ENCODE measurements at places on chromosomes 7 and 10.
A peak's percentile ranks its signal among the peaks of the same experiment; 100 is the strongest.

DNA sequence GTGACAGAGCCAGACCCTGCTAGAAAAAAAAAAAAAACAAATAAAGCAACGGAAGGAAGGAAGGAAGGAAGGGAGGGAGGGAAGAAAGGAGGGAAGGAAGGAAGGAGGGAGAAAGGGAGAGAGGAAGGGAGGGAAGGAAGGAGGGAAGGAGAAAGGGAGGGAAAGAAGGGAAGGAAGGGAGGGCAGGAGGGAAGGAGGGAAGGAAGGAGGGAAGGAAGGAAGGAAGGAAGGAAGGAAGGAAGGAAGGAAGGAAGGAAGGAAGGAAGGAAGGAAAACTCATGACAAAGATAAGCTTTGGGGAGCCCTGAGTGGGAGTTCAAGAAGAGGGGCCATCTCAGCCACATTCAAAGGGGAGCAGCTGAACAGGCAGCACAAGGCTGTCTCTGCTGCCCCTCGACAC lies 124.7 kb upstream of the MGMT start:
- no peak for DNase-seq

DNA sequence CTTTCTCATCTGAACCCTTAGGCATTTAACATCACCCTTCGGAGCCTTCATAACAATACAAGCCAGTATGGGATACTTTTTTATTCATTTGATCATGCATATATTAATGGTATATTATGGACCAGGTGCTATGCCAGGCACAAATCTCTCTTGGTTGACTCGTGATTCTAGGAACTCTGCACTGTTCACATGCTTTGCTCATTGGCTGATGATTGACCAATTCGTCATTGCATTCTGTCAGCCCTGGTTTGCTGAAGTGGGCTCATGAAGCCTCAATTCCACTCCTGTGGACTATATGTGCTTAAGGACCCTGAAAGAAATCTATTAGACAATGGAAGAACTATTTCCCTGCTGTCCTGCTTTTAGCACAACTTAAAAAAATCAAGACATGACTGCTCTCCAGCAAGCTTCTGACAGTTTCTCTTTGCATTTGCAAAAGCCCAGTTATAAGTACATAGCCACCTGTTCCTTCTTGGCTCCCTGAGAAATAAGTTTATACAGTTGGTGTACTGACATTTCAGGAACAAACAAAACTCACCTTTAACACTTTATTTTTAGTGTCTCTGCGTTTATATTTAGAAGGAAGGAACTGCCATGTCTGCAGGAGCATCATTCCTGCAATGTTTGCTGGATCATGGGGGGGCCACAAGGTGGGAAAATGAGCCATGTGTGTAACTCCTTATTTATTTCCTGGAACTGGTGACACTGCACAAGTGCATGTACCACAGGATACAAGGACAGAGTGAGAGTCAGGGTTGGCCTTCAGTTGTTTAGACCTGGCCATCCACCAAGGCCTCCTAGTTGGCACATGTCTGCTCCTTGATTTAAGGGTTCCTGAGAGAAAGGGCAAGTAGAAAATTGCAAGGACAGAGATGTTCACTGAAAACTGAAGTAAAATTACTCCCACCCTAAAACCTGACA lies 146.0 kb upstream of the NAMPT start:
- DNase-seq: peak; percentile 39

- DNase-seq: peak; percentile 82
Observed at GRCh38 chr7:101927802-101928201, 110.4 kb downstream of the CUX1 start.

DNA sequence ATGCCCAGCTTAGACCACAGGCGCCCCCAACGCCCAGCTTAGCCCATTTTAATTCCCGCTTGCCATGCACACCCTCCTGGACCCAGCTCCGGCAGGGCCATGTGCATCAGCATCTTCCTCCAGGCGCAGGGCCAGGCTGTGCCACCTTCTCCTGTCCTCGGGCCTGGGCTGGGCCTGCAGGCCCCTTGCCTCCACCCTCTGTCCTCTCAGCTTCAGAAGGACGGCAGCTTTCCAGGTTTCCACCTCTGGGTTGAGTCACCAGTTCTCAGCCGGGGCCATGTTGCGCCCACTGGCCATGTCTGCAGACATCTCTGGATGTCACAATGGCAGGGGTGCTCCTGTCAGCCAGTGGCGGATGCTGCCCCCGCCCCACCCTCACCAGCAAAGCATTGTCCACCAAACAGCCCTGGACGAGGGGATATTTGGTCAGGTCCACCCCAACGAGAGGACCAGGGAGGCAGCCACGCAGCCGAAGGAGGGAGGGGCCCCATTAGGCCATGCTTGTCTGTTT lies 59.1 kb upstream of the NKX6-2 start:
- DNase-seq: no peak

DNA sequence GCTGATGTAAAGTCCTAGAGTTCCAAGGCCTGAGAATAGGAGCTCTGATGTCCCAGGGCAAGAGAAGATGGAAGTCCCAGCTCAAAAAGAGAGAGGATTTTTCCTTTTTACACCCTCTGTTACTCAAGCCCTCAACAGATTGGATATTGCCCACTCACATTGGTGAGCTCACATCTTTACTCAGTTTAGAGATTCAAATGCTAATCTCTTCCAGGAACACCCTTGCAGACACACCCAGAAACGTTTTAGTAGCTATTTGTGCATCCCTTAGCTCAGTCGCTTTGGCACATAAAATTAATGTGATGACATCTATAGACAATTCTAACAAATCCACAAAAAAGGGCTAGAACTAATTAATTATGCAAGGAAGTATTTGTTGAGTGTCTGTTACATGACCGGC lies 27.1 kb downstream of the ARMC3 start:
- DNase-seq: no peak

DNA sequence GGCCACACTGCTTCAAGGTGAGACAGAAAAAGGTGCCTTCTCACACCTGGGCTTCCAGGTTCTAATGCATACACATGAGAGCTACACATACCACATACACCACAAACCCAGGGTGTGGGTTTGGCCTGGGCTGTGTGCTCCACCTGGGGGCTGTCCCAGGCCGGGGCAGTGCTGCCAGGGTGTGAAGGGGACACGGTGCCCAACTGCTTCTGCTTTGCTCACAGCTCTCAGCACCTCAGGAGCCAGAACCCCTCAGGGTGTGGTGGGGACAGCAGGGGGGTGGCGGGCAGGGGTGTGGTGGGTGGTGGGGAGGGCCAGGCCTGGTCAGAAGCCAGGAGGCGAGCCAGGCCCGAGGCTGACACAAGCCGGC lies 51.1 kb downstream of the TMEM209 start:
- DNase-seq: no peak

- DNase-seq: no peak
Observed at GRCh38 chr7:45123913-45124710, 12.6 kb upstream of the TBRG4 start.

GRCh38 chr10:69911613-69912528 lies 110.2 kb downstream of the COL13A1 start:
- DNase-seq: no peak

DNA sequence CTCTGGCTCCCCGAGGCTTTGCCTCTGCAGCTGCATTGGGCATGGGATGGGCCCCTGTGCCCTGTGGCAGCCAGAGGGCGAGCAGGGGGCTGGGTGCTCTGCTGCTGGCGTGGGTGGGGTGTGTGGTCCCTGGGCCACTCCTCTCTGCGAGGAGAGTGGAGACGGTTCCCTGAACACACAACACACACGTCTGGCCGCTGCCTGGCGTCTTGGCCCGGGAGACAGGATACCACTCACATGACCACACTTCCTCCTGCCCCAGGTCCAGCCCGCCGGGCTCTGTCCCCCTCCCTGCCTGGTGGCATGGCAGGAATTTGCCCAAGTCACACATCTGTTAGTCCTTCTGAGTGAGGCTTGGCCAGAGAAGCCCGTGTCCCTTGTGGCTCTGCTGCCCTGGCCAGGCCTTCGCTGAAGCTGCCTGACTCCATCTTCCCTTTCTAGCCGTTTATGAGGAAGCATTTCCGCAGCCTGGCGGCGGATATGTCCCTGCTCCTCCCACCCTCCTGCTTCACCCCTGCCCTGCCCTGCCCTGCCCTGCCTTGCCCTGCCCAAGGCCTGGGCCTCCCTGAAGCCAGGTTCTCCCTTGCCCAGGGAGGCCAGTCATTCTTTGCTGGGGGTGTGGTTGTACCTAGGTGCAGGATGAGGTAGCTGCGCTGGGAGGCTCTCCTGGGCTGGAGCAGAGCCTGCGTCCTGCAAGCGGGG lies 3.0 kb downstream of the BRI3 start:
- peak; percentile 85 for DNase-seq

- no peak for DNase-seq
Observed at GRCh38 chr10:115514895-115515294, 421.7 kb downstream of the ATRNL1 start.

DNA sequence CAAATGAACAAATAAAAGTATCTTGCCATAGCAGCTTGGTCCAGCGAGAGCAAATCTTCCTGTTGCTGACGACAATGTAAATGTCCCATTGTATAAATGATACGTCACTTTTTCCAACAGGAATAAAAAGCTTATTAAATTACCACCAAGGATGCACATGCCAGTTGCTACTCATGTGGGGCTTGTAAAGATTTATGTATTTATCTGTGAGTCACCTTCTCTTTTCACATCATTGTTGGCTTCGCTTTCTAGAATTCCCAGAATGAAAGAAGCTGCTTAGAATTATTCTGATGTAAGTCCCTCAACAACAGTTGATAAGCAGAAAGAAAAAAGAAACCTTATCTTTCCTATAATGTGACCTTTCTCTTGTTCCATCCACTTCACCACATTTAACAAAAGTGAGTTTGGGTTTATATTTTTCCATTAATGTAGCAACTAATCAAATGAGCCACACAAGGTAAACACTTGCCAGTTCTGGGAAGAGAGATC lies 22.4 kb downstream of the DNAJC12 start:
- DNase-seq: peak; percentile 65

DNA sequence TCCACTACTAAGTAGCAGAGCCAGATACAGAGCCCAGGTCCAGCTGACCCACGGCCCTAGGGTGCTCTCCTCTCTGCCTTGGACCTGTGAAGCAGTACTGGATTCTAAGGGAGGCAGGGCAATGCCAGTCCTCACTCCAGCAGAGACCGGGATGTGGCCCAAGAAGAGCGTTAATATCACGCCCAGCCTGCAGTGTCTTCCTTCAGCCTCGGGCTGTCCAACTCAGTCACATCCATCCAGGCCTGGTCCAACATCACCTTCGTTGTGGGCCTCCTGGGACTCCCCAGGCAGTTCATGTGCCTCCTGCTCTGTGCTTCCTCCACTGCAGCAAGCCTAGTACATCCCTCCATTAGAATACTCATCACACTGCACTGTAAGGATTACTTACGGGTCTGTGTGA lies 114.5 kb downstream of the GRID1 start:
- DNase-seq: peak; percentile 47

DNA sequence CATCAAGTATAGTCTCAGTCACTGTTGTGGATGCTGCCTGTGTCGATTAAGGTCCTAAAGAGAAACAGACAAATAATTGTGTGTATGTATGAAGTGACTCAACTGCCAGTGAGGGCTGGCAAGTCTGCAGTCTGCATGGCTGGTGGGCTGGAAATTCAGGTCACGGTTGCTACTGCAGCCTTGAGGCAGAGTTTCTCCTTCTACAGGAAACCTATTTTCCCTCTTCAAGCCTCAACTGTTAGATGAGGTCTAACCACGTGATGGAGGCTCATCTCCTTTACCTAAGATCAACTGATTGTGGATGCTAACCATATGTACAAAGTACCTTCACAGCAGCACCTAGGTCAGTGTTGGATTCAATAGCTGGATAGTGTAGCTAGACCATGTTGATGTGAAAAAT lies 29.9 kb downstream of the MBL2 start:
- DNase-seq: no peak

DNA sequence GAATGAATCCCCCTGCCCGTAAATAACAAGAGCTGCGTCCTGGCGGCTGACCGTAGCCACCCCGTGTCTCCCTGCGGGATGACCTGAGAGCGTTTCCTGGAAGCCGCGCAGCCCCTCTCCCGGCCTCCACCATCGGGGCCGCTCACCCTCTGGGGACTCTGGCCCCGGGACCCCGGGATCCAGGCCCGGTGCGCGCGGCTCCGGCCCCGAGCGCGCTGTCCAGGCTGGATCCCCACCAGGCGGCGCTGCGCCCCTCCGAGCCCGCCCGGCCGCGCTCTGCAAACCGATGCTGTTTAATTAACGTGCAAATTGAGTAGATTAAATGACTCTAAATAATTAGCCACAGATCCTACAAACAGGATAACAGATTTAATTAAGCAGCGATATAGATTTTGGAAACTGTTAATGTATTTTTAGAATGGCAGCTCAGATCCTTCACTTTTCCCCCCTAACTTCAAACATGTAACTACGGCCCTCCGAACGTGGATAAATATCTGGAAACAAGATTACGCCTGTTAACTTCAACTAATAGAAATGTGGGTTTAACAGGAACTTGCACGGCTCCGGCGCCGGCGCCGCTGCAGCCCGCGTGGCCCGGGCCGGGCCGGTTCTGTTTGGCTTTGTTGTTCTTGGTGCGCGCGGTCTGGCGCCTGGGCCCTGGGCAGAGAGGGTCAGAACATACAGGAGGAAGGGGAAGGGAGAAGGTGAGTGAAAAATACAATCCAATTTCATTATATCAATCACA lies 7.1 kb upstream of the UNCX start:
- no peak for DNase-seq

DNA sequence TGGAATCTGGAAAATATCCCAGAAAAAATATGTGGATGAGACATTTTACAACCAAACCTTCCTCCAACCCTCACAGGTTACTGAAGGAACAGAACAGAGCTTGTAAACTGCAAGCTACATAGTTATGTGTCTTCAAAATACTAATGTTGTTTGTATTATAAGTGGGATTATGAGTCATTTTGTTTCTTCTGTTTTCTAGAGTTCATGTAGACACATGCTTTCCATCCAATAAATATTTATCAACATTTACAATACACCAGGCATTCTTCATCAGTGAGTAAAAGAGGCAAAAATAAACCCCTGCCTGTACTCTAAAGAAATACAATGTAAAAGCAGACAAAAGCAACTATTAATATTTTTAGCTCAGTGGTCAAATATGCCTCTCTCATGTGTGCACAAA lies 38.0 kb upstream of the TES start:
- no peak for DNase-seq

GRCh38 chr7:102985176-102985783 lies 72.5 kb downstream of the LRRC17 start:
- DNase-seq: no peak

- no peak for DNase-seq
Observed at GRCh38 chr10:106555599-106555998, 608.9 kb downstream of the SORCS1 start.

DNA sequence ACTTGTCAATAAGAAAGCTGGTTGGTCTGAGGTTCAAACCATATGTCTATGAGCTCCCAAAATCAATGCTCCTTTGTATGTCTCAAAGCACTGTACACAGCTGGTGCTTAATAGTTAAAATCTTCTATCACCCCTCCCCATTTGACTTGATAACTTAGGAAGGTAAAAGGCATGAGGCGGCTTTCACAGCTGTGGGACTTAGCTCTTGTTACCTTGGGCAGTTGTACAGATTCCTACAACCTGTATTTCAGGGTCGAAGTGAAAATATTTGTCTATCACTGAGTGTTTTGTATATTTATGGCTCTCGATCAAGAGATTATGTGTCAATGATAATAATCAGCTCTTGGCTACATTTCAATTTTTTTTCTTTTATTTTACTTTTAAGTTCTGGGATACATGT lies 992 bp upstream of the KIFBP start:
- DNase-seq: no peak

GRCh38 chr10:88661577-88661976 lies 2.7 kb upstream of the LIPF start:
- DNase-seq: no peak

- DNase-seq: no peak
Observed at GRCh38 chr7:1112625-1113547, 25.0 kb downstream of the GPER1 start.

- no peak for DNase-seq
Observed at GRCh38 chr7:31690935-31691334, 3.9 kb downstream of the PPP1R17 start.

- peak; percentile 35 for DNase-seq
Observed at GRCh38 chr10:27745732-27746396, at the start of gene MKX. Gene MKX (minus strand): TSS chr10:27745819. CDS start chr10:27743415, 2,404 bp downstream.
